Muscle of arm (tissue), 14 donors: ENCODE measurements at places on chromosomes 4 and X. TPM values are rescaled to one million over a fixed set of nuclear protein-coding genes. Genes with fewer than 3 reads are reported as not detected.

Gene TLR7
- 1.3 TPM for polyA plus RNA-seq

Gene SYTL5
- 0.32 TPM for polyA plus RNA-seq

DNA sequence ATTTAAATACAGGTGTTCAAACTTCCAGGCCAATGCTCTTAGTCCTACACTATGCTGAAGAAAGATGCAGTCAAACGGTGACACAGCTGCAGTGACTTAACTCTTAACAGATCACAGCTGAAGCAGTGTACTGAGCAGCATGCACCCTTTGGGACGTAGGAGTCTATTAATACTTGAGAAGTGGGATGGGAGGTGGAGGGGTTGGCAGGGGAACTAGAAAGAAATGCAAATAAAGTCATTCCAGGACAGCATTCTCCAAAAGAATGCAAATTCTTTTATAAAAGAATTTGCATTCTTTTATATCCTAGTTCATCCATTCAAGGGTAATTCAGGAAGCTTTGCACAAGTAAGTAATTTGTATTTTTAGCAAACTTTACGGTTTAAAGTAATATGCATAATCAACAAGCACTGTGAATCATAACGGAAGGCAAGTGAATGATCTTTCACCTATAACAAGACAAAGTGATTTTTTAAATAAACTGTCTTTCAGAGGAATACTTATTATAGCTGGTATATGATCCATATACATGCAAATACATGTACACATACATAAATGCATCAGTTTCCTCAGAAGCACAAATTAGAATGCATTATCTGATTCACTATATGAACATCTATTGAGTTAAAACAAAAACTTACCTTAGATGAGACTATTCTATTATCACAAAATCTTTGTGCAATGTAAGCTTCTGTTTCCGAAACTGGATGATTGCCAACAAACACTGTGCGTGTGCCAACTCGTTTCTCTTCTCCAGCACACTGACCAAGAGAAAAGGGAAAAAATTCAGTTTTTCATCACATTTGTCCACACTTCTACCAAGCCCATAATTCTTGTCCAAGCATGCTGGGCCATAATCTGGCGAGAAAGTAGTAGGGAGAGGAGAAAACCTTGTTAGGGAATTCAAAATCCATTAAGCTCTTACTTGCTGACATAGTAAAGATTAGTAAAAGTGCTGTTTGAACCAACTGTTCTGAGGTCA, 106.5 kb downstream of the ATP11C start:
- no peak for DNase-seq

GRCh38 chr4:41750626-41751448, 2.3 kb upstream of the PHOX2B start:
- no peak for DNase-seq

DNA sequence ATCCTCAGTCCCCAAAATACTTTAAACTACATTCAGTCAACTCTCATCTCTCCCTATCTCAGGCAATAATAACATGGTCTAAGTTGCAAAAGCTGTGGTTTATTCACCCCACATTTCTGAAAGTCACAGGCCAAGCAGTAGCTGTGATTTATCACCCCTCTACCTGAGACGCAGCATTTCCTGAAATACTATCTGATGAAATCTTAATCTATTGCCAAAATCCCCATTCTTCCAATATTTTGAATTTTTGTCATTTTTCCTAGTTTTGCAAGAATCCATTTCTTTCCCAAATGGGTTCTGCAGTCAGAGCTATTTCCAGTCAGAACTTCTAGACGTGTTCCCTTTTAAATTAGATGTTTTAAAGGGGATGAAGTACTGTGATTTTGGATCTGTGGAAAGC, 148.3 kb downstream of the BANK1 start:
- DNase-seq = no peak

DNA sequence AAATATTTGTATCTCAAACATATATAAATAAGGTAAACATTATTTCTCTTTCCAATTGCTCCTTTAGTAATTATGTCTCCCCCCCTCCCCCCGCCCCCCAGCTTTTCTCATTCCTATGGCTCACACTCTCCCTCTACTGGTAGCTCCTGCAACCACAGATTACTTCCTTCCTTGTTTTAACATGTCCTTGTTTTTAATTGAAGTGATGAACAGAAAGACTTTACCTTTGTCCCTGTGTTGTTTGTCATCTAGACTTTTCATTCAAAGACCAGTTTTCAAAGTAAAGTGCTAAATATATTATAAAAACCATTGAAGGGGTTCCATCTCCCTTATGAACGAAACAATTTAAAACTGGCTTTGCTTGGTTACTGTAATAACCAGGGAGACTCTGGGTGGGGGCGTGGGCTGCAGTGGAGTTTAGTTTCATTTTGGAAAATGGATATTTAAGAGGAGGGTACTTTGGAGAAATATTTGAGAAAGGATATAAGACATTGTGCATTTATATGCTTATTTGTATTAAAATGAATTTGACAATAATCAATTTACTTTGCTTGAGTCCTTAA, 352.9 kb downstream of the RAPGEF2 start:
- DNase-seq = no peak

DNA sequence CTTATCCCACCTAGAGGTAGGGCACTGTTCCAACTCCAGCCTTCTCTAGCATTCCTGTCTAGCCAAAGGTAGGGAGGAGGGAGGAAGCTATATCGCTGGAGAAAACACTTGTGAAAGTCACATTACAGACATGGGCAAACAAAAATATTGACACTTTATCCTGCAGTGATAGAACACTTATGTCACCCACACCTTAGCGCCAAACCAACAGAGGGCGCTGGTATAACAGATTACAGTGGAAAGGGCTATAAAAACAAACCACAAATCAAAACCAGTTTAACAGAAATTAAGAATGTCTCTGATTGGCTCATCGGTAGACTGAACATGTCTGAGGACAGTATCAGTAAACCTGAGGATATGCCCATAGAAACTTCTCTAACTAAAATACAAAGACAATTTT, 451.3 kb downstream of the TLL1 start:
- no peak for DNase-seq

GRCh38 chrX:150616179-150616862, 47.9 kb downstream of the MTM1 start:
- no peak for DNase-seq
